ENCODE measurements at places on chromosomes 4 and X. TPM values are rescaled to one million over a fixed set of nuclear protein-coding genes. Genes with fewer than 3 reads are reported as not detected.

DNA sequence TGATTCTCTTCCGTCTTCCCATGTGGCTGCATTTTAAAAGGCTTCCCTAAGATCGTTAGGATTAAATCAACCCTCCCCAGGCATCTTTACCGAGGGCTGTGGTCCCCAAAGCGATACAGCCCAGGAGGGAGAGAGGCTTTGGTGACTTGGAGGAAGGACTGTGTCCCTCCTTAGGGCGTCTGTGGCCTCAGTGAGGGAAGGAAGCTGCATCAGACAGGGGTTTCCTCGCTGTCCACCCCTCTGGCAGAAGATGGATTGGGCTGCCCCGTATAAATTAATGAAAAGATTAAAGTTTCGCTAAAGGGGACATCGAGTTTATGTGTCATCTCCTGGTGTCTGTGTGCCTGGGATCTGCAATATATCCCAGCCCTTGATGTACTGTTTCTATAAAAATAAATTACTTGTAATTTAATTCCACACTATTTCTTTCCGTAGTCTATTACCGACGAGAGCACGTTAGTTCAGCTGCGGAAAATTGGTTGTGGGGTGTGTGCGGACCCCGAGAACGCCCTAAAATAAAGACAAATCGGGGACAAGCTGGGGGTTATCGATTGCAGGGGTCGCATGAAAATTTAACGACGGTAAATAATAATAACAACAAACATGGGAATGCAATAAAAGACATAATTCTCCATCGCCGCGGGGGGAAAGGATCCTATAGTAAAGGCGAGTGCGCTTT, 6.5 kb downstream of the SHOX start:
- DNase-seq = no peak

IL2RG gene
- total RNA-seq = 0.57 TPM

- DNase-seq = no peak
These were observed 100.6 kb downstream of the CHIC2 start for GRCh38 chr4:53963781-53964180.

GPR50 gene
- not detected for total RNA-seq

- DNase-seq = no peak
These were observed 30.8 kb upstream of the PGM2 start for GRCh38 chr4:37795581-37796195.

DNA sequence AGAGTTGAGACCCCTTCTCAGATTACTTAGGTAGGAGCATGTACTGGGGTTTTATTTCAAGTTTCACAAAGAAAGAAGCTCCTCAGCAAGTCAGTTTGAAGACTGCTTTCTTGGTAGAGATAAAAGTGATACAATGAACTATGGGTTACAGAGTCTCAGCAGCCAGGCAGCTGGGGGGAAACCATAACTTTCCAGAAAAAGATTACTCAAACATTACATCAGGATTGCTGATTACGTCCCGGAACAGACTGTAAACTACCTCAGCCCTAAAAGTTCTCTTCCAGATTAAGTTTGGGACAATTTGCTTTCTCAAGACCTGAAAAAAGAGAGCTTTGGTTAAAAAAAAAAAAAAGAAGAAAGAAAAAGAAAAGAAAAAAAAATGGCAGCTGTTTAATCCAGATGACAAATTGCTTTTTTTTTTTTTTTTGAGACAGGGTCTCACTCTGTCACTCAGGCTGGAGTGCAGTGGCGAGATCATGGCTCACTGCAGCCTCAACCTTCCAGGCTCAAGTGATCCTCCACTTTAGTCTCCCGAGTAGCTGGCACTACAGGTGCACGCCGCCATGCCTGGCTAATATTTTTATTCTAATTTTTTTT, 16.6 kb downstream of the SAT1 start:
- no peak for DNase-seq

DNA sequence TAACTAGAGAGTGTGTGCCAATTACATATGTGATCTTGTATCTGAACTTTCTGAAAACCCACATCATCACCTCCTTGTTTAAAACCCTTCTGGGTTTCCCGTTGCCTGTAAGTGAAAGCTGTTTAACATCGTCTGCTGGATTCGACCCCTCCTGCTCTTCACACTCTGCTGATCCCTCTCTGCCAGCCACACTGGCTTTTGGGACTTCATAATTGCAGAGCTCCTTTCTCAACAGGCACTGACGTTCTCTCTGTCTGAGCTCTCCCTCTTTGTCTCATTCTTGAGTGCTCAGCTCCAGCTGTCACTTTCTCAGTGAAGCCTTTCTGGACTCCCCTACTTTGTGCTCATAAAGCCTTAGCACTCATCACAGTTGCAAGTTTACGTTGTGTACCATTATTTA, 153.9 kb downstream of the CEP135 start:
- DNase-seq = no peak

VCX3A gene
- total RNA-seq = not detected

DNA sequence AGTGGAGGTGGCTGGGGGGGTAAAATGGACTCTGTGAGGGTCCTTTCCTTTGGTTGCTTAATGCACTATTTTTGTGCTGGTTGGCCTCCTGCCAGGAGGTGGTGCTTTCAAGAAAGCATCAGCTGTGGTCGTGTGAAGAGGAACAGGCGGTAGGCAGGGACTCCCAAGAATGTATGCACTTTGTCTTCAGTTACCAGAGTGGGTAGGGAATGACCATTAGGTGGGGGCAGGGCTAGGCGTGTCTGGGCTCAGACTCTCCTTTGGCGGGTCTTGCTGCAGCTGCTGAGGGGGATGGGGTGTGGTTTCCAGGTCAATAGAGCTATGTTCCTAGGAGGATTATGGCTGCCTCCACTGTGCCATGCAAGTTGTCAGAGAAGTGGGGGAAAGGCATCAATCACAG, 509.0 kb downstream of the PCDH19 start:
- no peak for DNase-seq

GRCh38 chrX:1836683-1837082, 221.8 kb downstream of the ASMT start:
- DNase-seq = no peak

DNA sequence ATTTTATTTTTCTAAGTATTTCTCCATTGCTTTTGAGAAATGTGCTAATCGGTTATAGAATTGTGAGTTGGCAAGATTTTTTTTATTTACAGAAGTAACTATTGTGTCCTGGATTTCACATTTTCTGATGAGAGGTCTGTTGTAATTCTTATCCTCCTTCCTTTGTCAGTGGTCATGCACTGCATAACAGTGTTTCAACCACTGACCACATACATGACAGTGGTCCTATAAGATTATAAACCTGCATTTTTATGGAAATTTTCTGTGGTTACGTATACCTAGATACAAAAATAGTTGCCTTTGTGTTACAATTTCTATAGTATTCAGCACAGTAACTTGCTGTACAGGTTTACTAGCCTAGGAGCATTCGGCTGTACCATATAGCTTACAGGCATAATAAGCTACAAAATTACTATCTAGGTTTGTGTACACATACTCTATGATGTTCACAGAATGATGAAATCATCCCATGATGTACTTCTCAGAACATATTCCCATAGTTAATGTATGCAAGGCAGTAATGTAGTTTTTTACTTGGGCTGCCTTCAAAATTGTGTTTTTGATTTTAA, 47.8 kb downstream of the APELA start:
- DNase-seq = no peak

PLXNA3 gene
- 82.6 TPM for total RNA-seq

DNA sequence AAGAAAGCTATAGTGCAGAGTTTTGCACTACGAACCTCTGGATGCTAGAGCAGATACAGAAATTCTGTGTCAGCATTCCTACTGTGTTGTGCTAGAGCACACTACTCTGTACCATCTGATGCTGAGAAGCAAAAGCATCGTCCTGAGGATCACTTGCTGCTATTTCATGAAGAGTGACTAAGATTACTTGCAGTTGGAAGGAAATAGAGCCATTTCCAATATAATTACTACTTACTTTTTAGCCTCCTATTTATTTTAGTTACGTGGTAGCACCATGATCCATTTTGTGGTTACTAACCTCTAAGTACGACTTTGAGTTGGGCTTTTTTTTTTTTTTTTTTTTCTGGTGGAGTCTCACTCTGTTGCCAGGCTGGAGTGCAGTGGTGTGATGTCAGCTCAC, 226.7 kb downstream of the PALLD start:
- DNase-seq = no peak

DNA sequence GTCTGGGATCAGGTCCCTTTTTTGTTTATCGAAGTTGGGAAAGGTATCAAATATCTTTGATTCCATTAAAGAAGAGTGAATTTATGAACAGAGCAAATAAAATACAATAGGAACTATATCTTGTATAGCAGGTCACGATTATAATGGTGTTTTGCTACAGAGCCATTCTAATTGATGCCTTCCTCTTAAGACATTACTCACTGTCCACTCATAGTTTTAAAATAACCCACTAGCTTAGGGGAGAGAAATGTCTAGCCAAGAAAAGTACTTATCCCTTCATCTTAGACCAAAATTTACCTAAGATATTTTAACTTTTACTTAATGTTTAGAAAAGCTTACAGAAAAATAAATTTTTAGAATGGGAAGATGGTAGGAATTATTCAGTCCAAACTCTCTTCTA, 112.0 kb upstream of the PABPC4L start:
- DNase-seq = no peak

ADH1A gene
- total RNA-seq = not detected

DNA sequence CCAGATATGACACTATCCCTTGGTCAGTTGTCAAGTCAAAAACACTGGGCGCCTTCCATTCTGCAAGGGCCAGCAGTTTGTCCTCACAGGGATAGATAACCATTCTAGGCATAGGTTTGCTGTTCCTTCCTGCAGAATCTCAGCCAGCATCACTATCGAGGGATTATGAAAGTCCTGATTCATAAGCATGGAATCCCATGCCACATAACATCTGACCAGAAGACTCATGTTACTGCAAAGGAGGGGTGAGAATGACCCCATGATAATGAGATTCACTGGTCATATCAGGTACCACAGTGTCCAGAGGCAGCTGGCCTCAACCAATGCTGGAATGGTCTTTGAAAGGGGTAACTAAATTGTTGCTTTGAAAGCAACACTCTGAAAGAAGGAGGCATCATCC, 84.7 kb downstream of the OTC start:
- DNase-seq = no peak

GAGE2A gene
- total RNA-seq = not detected

DNA sequence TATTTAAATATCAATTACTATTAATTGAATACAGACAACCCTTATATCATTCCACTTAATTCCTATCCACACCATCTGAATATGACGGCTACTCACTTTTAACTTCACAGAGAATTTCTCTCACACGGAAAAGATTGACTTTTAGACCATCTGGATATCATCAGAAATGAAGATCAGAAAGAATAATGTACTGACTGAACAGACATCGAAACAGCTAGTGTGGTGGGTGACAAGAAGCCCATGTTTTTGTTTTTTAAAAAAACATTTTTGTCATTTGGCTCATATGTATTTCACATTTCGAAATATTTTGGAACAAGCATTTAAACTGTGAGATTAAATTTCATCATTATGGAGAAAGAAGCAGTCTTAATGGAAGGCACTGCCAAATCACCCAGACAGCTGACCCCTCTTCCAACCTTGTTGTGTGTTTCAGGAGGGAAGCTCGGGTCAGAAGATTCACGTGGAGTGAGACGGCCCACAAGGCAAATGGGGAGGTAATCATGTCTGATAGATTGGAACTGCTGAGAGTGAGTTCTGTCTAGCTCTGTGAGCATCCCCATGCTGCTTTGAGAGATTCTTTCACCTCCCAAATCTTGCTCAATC, 204.2 kb upstream of the RASGEF1B start:
- DNase-seq = no peak

DNA sequence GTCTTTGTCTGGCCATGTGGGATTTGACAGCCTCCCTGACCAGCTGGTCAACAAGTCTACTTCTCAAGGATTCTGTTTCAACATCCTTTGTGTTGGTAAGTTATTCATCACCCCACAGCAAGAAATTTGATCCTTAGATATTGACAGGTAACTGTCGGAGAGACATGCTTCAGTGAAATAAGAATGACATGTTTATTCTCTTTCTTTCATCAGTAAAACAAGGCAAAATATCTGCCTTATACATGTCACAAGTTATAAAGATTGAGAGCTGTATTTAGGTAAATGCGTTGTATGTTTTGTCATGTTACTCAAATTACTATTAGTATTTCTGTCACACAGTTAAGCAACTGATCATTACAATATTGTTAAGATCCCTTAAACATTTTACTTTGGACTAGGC, 46.9 kb downstream of the SEPTIN11 start:
- no peak for DNase-seq

- DNase-seq = peak; percentile 75
These were observed 107.1 kb downstream of the NSUN7 start for GRCh38 chr4:40856840-40857362.

DNA sequence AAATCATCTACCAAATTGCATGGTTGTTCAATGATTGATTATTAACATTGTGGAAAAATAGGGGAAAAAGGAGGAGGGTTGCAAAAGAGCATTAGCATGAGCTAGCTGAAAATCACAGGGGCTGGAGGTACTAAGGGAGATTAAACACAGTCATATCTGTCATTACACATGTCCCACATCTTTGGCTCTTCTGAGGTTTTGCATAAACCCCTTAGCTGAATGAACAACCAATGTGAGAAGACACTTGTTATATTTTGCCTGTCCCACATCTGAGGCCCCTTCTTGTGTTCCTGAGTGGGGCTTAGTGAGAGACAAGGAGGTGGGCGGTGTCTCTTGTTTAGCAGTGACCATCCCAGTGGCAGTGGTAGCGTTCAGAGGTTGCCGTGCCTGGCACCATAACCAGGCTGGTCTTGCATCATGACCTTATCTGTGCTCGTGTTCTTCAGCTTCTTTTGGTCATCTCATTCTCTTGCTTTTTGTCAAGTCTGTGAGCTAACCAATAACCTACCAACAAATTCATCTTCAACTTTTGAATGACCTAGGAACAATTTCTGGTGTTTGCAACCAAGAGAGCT, 95.6 kb downstream of the MID1IP1 start:
- DNase-seq = no peak

JAKMIP1 gene
- total RNA-seq = not detected

- DNase-seq = no peak
These were observed 26.9 kb upstream of the PPP2R3B start for GRCh38 chrX:413322-414201.

RASSF6 gene
- 12.8 TPM for total RNA-seq

- no peak for DNase-seq
These were observed 124.1 kb downstream of the AFAP1 start for GRCh38 chr4:7815562-7815961.

DNA sequence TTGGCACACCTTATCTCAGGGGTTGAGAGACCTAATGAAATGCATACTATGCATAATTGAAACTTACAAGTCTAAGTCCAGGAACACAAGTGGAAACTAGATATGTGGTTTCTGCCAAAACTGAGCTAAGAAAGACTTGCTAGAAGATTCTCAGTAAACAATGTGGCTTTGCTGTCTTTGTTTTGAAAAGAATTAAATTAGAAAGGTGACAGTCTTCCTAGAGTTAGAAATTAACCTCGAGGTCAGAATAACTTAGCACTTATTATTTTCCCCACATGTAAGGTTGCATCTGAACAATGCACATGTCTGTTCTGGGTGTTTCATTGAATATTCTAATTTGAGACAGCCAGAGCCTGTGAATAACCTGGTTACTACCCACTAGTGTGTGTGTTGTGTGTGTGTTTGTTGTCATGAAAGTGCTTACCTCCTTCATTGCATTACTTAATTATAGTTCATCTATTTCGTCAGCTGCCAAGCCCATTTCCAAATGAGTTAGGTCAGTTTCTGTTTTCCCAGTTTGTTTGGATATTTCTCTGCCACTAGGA, 1.5 kb downstream of the EREG start:
- no peak for DNase-seq

SPIN2A gene
- total RNA-seq = 1.6 TPM

GRCh38 chr4:177441061-177441802, 1.0 kb downstream of the AGA start:
- DNase-seq = peak; percentile 2

DDIT4L gene
- total RNA-seq = 1.2 TPM

GRCh38 chrX:152632445-152633097, 5.1 kb upstream of the GABRQ start:
- DNase-seq = peak; percentile 72

Measured in Calu3 (cell line).